HuH-7.5 (cell line): ENCODE measurements at places on chromosomes 4 and X.

- DNase-seq: no peak
These were observed 310.3 kb upstream of the SLIT2 start for GRCh38 chr4:19941434-19941833.

DNA sequence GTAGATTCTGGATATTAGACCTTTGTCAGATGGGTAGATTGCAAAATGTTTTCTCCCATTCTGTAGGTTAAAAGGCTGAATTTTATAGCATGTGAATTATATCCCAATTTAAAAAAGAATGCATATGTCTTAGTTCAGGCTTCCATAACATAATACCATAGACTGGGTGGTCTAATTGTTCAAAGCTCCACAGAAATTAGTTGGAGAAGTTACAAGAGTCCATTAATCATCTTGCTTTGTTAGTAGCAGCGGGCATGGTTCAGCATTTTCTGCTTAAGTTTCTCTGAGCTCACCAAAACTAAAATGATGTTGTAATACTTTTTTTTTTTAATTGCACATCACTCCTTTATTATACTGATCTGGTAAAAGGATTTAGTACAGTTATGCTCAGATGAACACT, 1.8 kb downstream of the PGAM4 start:
- no peak for DNase-seq

DNA sequence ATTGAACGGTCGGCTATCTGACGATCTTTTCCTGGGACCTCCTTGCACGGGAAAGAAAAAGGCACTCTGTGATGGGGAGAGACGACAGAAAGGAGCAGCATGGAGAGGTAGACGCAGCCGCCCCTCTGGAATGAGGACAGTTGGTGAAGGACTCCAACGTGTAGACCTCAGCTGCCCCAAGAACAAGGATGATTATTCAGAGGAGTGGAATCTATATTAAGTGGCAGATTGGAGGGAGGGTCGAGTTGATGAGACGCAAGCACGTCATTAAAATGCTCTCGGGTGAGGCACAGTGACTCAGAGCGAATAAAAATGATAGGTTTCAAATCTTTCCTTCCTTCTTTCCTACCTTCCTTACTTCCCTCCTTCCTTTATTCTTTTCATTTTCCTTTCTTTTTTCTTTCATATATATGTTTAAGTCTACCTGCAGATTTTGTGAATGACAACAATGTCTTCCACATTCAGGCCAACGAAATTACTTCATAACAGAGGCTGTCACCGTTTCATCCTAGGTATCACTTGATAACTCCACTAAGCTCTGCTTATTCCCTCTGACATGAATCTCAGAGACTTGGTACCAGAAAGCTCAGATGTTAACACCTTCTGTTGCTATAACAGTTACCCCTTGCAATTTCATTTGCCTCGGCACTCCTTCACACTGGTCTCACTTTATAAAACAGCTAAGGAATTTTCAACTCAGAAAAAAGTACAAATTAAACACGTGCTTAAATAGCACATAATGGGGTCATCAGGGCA, 110.0 kb upstream of the PPARGC1A start:
- DNase-seq: no peak

- no peak for DNase-seq
These were observed 230.2 kb downstream of the CLCN4 start for GRCh38 chrX:10387011-10387410.

DNA sequence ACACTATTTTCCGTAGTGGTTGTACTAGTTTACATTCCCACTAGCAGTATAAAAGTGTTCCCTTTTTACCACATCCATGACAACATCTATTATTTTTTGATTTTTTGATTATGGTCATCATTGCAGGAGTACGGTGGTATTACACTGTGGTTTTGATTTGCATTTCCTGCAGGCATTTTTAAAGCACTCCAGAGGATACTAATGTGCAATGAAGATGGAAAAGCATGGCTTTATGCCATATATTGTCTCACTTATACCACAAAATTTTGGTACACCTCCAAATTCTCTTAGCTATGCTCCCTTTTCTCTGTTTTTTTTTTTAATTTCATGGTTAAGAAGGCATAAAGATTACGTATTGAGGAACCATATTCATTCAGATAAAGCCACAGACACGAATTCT, 35.1 kb upstream of the NPY2R start:
- no peak for DNase-seq

- no peak for DNase-seq
These were observed 3.8 kb upstream of the GRPR start for GRCh38 chrX:16119353-16120220.

- no peak for DNase-seq
These were observed 20.9 kb downstream of the SPIN3 start for GRCh38 chrX:56974408-56974807.

DNA sequence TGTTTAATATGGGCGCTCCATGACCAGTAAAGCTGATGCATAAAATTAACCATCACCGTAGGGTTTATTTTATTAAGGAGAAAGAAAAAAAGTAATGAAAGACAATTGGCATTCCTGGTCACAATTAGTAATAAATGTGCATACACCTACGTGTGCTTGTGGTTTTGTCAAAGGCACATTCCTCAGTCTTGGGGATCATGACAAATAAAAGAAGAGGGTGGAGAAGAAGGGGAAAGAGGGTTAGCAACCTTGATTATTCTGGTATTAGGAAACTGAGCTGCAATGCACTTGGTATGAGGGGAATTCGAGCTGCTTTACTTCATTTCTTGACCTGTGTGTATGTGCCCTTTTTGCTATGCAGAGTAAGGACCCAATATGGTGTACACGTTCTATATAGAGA, 1798.3 kb upstream of the PCDH7 start:
- DNase-seq: no peak

GRCh38 chr4:38686682-38687081, 22.7 kb downstream of the KLF3 start:
- DNase-seq: no peak

- DNase-seq: no peak
These were observed 70.4 kb downstream of the DHRSX start for GRCh38 chrX:2430265-2430825.
